ENCODE measurements at places on chromosomes 4 and X.

- DNase-seq = no peak
Observed at GRCh38 chr4:141851246-141851891, 215.0 kb downstream of the IL15 start.

GRCh38 chr4:115986573-115986972 is 873.2 kb upstream of the NDST4 start:
- DNase-seq = no peak

DNA sequence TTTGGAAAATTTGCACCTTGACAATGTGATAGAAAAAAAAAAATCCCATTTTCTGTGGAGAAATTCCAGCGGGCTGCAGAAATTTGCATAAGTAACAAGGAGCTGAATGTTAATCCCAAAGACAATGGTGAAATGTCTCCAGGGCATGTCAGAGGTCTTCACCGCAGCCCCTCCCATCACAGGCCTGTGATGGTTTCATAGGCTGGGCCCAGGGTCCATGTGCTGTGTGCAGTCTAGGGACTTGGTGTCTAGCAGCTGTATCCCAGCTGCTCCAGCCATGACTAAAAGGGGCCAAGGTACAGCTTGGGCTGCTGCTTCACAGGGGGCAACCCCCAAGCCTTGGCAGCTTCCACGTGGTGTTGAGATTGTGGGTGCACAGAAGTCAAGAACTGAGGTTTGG is 85.2 kb downstream of the ADGRA3 start:
- no peak for DNase-seq

DNA sequence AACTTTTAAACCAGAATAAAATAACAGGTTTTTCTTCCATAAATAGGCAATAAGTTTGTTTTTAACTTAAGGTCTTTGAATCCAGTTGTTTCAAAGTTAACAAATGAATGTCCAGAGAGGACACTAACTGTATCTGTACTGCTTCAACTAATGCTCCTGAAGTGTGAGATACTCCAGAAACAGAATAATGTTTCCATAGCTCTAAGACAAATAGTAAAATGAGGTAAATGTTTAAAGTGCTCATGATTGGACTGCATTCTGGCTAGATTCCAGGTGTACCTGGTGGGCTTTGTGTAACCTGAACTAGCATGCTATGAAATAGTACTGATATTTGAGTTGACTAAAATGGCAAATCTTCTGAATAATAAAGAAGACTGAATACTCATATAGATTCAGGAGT is 51.7 kb downstream of the METTL14 start:
- DNase-seq = no peak

Data from right renal cortex interstitium (tissue), 3 donors.